ENCODE measurements at places on chromosomes 6 and 20.
A peak's percentile ranks its signal among the peaks of the same experiment; 100 is the strongest.

GRCh38 chr6:16136621-16137450 is 8.0 kb downstream of the MYLIP start:
- no peak for DNase-seq

DNA sequence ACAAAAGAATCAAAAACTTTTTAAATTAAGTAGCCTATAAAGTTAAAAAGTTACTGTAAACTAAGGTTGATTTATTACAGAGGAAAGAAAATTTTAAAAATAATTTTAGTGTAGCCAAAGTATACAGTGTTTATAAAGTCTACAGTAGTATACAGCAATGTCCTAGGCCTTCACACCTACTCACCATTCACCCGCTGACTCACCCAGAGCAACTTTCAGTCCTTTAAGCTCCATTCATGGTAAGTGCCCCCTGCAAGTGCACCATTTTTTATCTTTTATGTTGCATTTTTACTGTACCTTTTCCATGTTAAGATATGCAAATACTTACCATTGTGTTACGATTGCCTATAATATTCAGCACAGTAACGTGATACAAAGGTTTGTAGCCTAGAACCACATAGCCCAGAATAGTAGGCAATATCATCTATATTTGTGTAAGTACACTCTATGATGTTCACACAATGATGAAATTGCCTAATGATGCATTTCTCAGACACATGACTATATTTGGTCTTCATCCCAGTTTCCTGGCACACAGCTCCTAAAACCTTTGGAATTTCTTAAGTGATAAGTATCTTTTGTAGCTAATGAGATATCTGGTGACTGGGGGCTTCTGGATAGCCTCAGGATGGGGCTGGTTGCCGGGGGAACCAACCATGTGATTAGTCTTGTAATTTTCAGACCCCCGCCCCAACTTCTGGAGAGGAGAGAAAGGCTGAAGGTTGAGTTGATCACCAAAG is 111.0 kb downstream of the MRPL14 start:
- DNase-seq, result no peak

GRCh38 chr6:160766989-160767646 is 65.1 kb downstream of the PLG start:
- no peak for DNase-seq

- peak; percentile 79 for DNase-seq
Measured at GRCh38 chr20:50338479-50339391, 148.1 kb downstream of the CEBPB start.

DNA sequence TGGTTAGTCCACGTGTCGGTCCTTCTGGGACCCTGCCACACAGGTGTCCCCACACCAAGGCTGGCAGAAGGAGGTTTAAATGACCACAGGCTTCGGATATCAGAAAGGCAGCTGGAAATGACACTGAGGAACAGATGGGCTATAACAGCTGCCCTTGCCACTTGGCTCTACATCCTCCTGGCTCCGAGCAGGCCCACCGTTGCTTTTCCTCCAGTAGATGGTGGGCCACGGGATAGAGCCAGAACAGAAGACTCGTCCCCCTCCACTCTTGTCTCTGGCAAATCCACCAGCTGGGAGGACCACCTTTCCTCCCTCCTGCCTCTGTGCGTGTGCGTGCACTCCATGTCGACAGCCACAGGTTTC is 17.6 kb downstream of the WRNIP1 start:
- no peak for DNase-seq

GRCh38 chr6:90241229-90241880 is 55.3 kb downstream of the BACH2 start:
- DNase-seq, result no peak

GRCh38 chr6:152313542-152314482 is 323.4 kb downstream of the SYNE1 start:
- no peak for DNase-seq

DNA sequence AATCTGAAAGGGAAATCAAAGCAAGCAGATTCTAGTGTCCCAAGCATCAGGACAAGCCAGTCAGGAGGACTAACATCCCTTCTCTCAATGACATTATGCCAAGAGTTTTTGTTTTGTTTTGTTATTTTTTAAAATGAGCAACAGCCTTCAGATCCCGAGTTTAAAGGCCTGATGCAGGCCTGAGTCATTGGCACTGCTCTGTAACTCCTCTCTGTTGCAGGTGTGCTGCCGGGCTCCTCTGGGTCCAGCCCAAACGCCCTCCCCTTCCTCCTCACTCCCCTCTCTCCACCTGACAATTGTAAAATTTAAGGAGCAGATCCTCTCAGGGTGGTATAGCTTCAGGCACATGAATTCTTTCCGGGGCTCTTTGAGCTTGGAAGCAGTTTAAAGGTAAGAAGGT is 502.0 kb downstream of the BMP2 start:
- no peak for DNase-seq

GRCh38 chr6:6832439-6832838 is 243.9 kb downstream of the LY86 start:
- no peak for DNase-seq

GRCh38 chr6:93416571-93417420 is 2.6 kb downstream of the EPHA7 start:
- no peak for DNase-seq

- no peak for DNase-seq
Measured at GRCh38 chr6:12069891-12070529, 57.9 kb downstream of the HIVEP1 start.

GRCh38 chr6:109523478-109523877 is 40.5 kb upstream of the ZBTB24 start:
- DNase-seq, result no peak

DNA sequence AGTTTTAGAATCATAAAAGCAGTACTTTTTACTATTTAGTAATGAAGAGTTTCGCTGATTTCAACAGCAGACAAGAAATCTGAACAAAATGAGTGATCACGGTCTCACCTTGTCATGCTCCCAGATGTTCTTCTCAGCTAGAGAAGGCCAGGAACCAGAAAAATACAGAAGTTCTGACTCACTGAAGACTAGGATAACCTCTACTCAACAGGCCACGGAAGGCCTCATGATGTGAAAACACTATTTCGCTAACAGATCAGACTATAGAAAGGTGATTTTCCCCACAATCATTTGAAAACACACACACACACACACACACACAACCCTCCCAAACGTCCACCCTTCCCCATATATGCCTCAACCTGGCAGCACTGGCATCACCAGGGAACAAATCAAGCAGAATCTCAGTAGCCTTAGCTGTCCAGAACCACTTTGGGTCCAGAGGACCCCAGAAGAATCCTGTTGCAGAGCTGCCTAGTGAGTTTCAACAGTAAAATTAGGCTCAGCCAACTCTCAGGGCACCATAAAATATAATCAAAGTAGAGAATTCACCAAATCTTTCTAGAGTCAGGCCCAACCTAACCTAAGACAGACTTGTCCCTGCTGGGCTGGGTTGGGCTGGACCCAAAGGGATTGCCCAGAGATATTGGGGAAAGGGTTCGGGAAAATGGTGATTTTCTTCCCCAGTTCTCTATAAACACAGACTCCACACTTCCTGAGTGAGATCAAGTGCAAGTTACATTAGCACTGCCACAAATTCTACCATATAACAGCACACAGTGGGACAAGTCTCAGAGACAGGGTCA is 7.9 kb downstream of the EXOC2 start:
- peak; percentile 4 for DNase-seq

GRCh38 chr20:11376420-11376819 is 541.3 kb upstream of the BTBD3 start:
- no peak for DNase-seq

GRCh38 chr20:24328901-24329300 is 140.5 kb upstream of the SYNDIG1 start:
- DNase-seq, result no peak

DNA sequence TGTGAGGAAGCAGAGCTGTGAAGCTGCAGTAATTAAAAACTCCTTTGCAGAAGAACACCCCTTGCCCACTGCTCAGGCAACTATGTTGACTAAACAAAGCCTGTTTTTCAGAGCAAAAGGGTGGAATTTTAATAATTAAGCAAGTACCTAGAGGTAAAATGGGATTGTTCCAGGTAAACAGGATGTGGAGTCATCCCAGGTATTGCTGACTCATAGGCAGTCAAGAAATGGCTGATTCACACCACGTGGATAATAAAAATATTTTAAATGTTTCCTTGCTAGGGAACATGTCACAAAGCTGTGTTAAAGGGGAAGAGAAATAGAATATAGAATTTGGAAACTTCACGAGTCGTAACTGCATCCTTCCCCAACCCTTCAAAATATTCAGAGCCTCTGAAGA is 491.8 kb downstream of the BTBD3 start:
- DNase-seq, result no peak

DNA sequence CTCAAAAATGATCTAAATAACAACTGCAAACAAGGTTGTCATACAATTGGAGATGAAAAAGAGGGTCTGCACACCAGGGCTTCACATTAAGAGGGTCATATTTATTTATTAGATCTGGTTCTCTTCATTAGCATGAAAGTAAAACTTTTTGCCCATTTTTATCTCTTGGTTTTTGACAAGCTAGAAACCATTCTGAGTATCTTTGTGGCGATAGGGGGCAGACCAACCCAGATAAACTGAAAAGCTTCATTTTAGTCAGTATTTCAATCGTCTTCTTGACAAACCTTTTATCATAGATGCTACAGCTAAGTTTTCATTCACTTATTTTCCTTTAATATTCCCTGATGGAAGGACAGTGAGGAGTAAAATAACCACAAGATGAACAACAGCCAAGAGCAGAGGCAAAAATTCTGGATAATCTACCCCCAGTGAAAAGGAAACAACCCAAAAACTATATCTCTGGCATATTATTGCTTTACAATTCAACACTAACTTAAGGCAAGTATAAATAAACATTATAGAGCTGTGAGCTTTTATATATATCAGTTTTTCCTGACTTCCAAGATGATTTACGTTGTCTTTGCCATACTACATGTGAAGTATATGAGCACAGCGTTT is 45.2 kb downstream of the THEMIS start:
- DNase-seq, result no peak

GRCh38 chr6:131555992-131556391 is 17.0 kb upstream of the ARG1 start:
- no peak for DNase-seq

DNA sequence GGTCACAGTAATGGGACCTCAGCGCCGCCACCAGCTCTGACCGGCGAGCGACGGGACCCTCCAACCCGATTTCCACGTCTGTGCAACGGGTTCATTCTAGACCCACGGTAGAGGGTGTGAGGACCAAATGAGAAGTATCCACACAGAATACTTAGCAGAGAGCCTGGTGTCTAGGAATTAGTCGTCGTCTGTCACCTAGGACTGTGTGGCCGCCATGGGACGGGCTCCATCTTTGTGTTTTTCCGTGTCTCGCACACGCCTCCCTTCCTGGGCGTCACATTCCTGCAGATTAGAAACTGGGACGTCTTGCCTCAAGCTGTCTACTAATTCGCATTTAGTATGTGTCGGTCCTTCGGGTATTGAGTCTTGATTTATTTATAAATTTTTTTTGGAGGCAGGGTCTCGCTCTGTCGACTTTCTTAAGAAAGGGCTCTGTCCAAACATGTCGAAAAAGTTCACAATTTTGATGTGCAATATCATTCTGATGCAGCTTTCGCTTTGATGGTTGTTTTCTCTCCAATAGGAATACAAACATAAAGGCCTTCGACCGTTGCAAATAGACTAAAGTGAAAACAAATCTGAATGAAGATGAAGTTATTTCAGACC is 563 bp downstream of the MGME1 start:
- DNase-seq, result peak; percentile 40

DNA sequence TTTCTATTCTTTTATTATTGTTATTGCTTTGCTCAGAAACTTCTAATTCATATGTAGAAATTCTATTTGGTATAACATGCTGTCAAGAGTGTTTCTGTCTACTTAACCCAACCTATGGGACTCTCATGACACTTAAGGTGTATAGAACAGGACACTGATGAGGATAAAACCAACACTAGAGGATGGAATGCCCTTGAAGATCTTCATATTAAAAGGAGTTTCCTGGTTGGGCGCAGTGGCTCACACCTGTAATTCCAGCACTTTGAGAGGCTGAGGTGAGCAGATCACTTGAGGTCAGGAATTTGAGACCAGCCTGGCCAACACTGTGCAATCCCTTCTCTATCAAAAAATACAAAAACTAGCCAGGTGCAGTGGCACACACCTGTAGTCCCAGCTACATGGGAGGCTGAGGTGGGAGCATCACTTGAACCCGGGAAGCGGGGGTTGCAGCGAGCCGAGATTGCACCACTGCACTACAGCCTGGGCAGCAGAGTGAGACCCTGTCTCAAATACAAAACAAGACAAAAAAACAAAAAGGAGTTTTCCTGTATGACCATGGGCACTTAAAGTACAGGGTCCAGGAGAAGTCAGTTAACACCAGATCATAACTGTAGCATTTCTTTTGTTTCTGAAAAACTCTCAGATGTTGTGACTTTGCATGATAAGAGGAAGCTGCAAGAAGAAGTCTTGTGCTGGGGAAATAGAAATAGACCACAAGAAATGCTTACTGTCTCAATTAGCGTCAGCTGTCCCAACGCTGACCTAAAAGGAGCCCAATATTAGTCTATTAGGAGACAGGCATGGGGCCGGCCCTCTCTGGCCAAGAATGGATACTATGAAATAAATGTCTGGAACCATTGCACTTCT is 38.9 kb upstream of the CD2AP start:
- DNase-seq, result no peak

DNA sequence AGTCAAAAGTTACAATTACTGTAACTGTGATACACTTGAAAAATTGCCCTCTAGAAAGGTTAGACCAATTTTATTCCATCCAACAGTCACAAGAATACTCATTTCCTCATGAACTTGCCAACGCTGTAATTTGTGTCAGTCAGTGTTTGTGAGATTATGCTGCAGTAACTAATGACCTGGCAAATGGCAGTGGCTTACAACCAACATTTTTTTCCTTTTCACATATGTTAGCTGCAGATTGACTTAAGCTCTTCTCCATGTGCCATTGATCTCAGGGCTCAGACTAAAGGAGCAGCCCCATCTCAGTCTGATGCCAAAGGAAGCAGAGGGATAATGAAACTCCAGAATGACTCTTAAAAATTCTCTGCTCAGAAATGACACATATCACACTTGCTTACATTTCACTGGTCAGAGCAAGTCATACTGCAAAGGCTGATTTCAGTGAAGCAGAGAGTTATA is 92.3 kb upstream of the ELOVL5 start:
- no peak for DNase-seq

- DNase-seq, result no peak
Measured at GRCh38 chr6:92110403-92110802, 1309.0 kb downstream of the EPHA7 start.

DNA sequence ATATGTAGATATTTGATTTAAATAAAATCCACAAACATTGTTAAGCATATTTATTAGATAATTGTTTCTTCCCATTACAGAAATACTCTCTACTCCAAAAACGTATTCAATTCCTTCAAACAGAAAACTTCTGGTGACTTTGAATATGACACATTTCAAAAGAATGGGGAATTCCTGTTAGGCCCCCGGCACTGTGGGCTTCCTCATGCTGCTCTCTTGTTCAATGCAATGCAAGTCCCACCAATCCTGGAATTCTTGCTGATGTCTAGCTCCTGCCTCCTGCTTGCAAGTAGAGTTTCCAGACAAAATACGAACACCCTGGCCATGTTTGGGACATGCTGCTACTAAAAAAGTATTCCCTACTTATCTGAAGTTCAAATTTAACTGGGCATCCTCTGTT is 544.1 kb downstream of the QKI start:
- no peak for DNase-seq

GRCh38 chr6:123898665-123899064 is 95.0 kb downstream of the NKAIN2 start:
- DNase-seq, result no peak

GRCh38 chr20:58839991-58840747 is 10.5 kb downstream of the GNAS-AS1 start:
- no peak for DNase-seq

- DNase-seq, result no peak
Measured at GRCh38 chr6:91509711-91510110, 922.8 kb upstream of the MAP3K7 start.

Measured in stimulated activated CD4-positive, alpha-beta T cell treated with anti-CD3 and anti-CD28 coated beads, TNF-alpha, amount 100 ng/mL, for 24 hours (primary cell).